ENCODE measurements at places on chromosomes 2 and 18.

- DNase-seq: no peak
Observed at GRCh38 chr2:43461453-43462073, 134.3 kb downstream of the THADA start.

- no peak for DNase-seq
Observed at GRCh38 chr2:221715523-221716247, 143.6 kb upstream of the EPHA4 start.

DNA sequence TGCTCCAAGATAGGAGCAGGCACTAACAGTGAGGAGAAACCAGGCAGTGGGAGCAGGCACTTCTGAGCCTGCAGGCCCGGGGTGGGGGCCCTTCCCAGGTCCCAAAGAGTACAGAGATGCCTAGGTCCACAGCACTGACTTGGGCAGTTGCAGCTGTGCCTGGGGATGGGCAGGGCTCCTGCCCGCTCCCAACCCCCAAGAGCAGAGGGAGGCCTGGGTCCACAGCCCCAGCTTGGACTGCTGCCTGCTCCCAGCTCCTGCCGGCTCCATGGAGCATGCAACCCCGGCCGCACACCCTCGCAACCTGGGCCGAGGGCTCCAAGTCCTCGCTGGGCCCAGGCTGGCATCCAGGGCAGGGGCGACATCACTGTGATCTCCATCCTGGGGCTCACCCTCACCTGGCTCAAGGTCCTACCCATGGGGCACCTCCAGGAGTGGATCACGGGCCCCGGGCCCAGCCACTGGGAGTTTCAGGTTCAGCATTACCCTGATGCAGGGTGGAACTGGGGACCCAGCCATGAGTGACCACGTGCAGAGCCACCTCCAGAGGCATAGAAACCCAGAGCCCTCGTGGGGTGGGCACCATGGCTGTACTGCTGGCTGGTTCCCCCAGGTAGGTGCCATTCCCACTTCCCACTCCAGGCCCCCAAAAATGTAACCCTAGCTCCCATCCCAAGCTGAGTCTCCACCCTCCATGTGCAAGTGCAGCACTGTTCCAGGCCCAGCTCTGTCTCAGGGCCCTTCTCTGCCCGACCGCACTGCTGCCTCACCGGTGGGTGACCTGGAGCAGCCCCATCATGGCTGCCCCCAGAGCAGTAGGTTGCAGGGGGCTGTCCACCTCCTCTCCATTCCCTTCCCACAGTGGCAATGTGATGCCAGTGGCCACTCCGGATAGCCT, 325.6 kb downstream of the NR4A2 start:
- no peak for DNase-seq

GRCh38 chr2:985317-985898, 34.8 kb downstream of the SNTG2 start:
- DNase-seq: no peak

DNA sequence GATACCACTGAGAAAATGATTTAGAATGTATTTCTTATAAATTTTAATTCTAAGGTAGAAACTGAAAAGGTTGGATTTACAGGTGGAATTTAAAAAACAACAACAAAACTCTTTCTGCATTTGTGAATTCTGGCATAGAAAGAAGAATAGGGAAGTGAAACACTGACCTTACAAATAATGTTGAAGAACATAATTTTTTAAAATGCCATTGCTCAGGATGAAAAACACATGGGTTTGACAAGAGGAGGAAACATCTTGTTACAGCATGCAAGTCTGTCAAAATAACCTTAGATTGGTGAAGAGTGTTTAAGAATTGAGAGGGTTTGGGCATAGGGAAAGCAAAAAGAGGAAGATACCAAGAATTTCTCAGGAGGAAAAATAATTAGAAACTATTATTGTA, 184.3 kb downstream of the UBE2E3 start:
- DNase-seq: no peak

DNA sequence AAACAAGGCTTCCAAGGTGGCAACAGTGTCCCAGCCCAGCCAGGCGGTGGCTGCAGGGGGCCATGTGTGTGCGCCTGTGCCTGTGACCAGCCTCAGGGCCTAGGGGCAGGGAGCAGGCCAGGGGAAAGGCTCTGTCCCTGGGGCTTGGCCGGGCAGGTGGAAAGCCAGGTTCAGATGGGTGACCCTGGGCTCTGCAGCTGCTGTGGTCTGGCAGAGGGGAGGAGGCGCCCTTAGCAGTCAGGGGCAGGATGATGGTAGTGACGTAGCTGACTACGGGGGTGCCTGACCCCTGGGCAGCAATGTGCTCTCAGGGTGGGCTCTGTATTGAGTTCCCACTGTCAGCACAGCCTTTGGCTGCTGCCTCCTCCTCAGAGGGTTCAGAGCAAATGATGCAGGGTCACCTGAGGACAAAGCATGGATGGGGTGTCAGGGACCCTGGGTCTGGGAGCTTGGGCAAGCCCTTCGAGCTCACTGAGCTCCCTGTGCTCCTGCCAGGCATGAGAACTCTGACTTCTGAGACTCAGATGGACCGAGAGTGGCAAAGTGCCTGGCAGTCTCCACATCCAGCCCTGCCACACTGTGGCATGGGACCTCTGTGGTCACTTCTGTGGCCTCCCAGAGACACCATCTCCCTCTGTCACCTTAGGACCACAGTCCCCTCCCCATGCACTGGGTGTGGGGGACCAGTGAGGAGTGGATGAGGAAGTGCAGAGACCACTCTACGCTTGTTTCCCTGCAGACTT, 56.6 kb upstream of the ALPP start:
- DNase-seq: no peak

- peak; percentile 57 for DNase-seq
Observed at GRCh38 chr2:28206762-28207161, 185.9 kb upstream of the FOSL2 start.

- no peak for DNase-seq
Observed at GRCh38 chr2:11674983-11675382, 5.0 kb upstream of the NTSR2 start.

DNA sequence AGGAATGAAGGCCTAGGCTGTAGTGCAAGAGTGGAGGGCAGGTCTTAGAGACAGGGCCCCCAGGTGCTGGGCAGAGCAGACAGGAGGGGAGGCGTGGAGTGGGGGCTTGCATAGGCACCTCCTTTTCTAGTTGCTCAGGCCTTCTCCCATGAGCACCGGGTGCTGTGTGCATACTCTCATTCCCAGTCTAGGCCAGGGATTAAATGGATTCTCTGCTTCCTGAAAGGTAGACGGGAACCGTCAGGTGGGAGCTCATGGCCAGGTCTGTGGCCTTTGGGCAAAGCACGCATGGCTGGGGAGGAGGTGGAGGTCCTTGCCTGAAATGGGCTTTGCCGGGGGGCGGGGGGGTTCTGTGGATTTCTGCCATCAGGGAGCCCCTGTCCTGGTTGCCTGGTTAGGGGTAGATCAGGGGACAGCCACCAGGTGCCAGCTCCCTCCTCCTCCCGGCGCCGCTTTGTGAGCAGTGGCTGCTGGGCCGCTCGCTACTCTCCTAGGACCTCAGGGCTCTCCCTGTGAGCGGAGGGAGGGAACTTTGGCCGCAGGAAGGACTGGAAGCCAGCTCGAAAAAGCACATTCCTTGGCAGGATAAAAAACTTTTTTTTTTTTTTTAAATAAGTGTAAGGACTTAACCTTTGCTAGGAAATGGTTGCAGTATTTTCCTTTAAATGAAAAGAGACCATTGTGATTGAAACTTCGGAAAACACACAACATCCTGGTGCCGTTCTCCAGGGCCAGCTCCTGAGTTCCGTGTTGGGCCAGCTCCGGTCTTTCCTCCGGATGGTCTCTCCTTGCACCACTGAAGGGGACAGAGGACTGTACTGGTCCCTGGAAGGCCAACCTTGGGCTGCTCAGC, 82.8 kb upstream of the HAAO start:
- DNase-seq: no peak

GRCh38 chr2:50596515-50596914, 435.4 kb downstream of the NRXN1 start:
- no peak for DNase-seq

- peak; percentile 72 for DNase-seq
Observed at GRCh38 chr2:47243596-47244323, 88.7 kb upstream of the STPG4 start.

GRCh38 chr2:218671654-218672566, at the start of the genes RNF25 and STK36:
Gene RNF25, minus strand, starts transcription at chr2:218672002. Its CDS starts 32 bp downstream, at chr2:218671970.
Gene STK36, plus strand, starts transcription at chr2:218672086. Its CDS starts 744 bp downstream, at chr2:218672830.
- peak; percentile 87 for DNase-seq

GRCh38 chr2:191878548-191879279, 31.8 kb upstream of the CAVIN2 start:
- DNase-seq: peak; percentile 78

DNA sequence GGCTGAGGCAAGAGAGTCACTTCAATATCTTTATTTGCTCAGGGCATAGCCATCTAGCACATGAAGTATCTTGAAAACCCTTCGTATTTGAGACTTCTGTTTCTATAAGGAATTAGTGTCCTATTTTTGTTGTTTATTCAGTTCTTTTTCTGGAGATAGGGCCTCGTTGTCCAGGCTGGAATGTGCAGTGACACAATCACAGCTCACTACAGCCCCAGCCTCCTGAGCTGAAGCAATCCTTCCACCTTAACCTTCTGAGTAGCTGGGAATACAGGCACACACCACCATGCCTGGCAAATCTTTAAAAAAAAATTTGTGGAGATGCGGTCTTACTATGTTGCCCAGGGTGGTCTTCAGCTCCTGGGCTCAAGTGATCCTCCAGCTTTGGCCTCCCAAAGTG, 50.6 kb downstream of the PSMD14 start:
- DNase-seq: peak; percentile 55

DNA sequence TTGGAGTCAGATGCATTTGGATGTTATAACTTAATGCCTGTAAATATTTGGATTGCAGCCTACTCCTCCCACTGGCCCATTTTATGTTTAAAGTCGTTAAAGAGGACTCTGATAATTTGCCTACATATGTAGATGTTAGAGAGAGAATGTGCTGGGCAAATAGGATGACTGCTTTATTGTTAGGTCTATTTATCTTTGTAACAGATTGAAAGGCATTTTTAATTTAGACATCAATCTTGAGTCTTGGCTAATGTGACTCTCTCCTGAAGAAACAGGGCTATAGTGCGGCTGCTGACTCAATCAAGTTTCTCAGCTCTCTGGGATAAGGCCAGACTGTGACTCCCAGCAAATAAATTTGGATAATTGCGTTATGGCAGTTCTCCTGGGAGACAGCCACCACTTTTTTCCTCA, 1101.4 kb downstream of the CBLN2 start:
- DNase-seq: no peak

- no peak for DNase-seq
Observed at GRCh38 chr18:21826641-21827302, 86.2 kb downstream of the MIB1 start.

DNA sequence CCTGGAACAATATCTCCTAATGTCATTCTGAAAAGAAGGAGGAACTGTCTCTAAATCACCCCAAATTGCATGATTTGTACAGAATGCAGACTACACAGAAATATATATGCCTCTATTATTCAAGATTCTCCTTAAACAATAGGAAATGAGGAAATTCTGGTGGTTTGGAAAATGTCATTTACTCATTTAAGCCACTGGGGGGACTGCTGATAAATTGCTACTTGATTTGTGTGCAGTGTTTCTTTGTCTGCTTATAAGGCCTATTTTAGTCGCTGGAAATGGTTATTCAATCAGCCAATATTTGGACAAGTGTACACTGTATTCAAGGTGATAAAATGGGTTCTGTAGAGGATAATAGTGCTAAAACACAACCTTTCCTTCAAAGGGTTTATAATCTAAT, 801.9 kb upstream of the CELF4 start:
- DNase-seq: no peak

- DNase-seq: no peak
Observed at GRCh38 chr2:227759411-227760118, 13.9 kb downstream of the SCYGR8 start.

GRCh38 chr2:39508198-39508597, 71.1 kb upstream of the MAP4K3 start:
- DNase-seq: peak; percentile 69

DNA sequence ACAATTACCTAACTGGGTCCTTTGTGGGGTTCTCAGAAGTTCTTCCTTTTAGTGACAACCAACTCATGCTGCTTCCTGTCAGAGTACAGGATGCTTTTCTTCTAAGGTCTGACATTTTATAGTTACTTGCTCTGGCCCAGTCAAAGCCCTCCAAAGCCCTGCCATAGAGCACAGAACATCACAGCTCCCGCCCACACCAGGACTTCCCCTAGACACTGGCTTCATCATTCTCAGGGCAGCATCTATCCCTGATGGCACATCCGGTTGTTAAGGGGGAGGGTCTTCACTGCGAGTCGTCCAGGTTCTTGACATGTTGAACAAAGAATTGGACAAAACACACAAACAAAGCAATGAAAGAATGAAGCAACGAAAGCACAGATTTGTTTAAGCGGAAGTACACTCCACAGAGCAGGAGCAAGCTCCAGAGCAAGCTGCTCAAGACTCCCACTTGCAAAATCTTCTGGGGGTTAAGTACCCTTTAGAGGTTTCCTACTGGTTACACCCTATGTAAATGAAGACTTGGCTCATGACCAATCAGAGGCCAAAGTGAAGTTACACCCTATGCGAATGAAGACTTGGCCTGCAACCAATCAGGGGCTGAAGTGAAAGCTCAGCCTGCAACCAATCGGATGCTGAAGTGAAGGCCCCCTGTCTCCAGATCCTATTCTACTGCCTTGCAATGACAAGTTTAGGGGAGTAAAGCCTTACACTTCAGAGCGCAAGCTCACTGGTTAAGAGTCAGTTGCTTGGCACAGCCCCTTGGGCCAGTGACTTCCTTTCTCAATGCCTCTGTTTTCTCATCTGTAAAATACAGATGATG, 79.0 kb downstream of the HDAC4 start:
- DNase-seq: no peak

DNA sequence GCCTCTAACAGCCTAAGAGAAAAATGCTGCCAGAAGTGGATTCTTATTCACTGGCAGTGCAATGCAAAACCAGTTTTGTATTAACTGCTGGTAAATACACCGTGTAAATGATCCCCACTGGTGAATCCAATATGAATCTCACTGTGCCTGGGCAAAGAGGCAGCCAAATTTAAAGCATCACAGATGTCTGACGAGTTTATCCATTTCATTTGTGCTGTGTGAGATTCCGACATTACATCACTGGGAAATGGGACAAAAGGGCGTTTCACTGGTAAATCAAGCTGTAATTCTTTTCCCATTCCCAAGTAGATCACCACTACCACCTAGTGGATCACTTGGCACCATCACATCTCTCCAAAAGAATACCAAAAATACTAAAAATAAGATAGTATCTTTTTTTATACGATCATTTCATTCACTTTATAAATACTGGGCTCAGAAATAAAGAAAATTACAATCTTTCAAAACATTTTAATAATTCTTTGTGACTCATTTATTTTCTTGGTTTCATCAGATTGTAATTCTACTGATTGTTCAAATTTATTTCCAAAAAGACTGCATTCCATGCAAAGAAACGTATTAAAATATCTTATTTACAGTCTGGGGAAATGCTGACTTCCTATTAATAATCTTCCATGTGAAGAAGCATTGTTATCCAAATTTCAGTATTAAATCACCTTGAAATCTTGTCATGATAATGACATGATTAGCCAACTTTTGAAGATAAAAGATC, 125.6 kb downstream of the GRB14 start:
- peak; percentile 52 for DNase-seq

DNA sequence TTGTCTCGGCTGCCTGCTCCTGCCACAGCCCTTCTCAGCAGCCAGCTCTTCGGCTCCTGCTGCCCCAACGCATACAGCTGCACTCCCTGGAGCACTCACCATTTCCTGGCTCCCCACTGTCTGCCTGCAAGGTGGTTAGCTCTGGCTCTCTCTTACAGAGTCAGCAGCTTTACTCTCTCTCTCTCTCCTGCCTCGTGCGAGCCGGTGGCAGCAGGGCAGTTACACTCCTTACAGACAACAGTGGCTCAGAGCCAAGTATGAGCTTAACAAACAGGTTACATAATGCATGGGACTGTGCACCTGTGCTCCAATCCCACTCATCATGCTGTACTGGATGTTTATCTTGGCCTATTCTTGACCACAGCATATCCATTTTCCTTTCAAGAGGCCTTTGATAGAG, 47.4 kb upstream of the DNAJC10 start:
- no peak for DNase-seq

All from amniotic epithelial cell (primary cell).